NAMALWA (cell line): ENCODE measurements at places on chromosomes 4 and X.

DNA sequence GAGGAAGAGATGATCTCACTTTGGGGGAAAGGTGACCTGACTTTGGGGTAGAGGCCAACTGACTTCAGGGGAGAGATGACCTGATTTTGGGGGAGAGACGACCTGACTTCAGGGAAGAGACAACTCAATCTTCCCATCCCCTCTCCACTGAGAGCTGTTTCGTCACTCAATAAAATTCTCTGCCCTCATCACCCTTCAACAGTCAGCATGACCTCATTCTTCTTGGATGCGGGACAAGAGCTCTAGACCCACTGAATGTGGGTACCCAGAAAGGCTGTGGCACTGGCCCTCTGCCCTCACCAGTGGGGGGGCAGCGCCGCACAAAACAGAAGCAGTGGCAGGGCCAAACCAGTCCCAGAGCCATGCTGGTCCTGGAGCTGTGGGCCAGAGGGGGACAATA lies 34.6 kb downstream of the ATXN3L start:
- DNase-seq = no peak

GRCh38 chr4:179110356-179110755 lies 1668.1 kb upstream of the AGA start:
- no peak for DNase-seq

DNA sequence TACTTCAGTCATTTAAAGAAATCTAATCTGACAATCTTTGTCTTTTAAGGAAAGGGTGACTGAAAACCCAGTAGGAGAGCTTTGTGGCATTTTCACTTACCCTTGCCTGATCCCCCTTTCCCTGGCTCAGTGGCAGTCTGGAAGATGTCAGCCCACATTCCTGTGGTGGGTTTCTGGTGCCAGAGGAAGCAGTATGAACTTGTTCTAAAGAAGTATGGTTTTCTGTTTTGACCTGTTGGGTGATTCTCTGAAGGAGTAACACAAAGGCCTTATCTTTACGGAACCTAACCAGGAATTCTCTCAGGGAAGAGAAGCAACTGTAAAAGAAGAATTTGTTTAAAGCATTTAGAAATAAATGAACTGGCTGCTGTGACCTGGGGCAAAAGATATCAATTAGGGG lies 41.9 kb downstream of the BMP15 start:
- no peak for DNase-seq

- DNase-seq = peak; percentile 53
Measured at GRCh38 chr4:18042754-18043153, 21.2 kb upstream of the LCORL start.
